ENCODE measurements at places on chromosomes 6 and 20.

- DNase-seq = no peak
These were observed 349.8 kb downstream of the PRKN start for GRCh38 chr6:162377735-162378134.

- no peak for DNase-seq
These were observed 259.0 kb downstream of the SYNE1 start for GRCh38 chr6:152378169-152378568.

DNA sequence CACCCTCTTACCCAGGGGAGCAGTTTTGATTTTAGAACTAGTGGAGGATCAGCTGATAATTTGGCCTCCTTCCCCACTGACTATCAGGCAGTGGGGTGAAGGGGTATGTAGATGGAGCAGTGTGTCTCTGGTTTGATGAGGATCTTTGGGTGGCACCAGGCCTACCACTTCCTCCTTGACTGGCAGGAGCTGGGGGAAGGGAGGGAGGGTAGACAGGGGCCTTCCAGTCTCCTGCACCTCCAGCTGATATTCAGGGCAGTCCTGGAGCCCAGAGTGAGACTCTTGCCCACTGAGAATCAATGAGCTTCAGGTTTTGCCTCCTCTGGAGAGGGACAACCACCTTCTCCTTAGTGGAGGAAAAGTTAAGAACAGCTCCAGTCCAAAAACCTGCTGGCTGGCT is 3.2 kb downstream of the DEF6 start:
- peak; percentile 90 for DNase-seq

DNA sequence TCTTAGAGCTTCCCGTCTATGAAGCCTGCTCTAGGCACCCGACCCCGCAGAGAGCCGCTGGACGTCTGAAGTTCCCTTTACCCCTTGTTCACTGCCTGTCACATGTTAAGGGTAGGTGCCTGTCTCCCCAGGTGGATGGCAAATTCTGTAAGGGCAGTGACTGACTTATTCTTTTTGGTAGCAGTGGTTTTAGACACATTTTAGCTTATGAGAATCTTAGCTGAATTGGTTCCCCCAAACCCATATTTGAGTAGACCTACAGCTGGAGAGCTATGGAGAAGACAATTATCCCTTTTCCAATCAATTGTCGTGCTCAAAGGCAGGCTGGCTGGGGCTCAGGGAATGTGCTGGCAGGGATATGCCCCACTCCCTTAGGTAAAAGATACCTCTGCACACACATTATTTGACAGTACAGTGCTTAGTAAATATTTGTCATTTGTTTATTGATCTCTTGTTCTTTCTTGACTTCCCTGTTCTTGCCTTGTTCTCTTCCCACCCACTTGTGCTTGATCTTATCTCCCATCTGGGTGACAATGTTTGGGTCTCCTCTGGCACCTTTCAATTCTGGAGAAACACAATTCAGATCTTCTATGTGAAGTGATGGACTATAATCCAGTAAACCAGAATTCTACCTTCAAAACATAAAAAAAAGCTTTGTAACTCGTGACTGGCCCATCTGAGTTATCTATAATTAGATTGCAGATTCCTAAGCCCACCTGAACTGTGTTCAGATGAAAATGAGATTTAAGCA is 114.3 kb upstream of the SLC2A12 start:
- DNase-seq = no peak

GRCh38 chr6:111068866-111069234 is 18.5 kb upstream of the SLC16A10 start:
- no peak for DNase-seq
